ENCODE measurements at places on chromosomes 2 and 18.

DNA sequence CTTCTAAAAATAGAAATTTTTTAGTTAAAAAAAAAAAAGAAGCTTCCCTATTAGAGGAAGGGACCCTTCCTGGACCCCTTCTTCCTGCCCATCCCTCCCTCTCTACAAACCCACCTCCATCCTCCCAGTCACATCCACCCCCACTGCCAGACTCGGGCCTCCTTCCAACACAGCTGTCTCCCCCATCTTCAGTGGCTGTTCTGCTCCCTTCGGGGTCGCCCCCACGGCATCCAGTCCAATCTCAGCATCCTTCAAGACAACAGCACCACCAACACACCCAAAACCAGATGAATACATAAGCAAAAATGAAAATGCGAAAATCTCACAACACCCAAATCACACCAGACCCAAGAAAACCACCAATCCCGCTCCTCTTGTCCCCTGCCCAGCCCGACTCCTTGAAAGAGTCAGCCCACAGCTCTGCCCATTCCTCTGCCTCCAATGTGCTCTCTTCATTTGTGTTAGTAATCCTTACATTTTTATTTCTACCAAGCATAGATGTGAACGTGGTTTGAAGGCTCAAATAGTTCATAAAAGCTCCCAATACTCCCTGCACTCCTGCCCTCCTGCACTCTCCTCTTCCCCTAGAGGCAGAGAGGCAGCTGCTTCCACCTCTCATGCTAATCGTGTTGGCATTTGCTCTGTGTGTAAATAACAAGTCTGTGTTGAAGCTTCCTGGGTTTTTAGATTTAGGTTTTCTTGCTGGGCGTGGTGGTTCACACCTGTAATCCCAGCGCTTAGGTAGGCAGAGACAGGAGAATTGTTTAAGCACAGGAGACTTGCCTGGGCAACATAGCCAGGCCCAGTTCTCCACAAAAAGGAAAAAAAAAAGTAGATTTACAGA is 37.0 kb downstream of the MAL start:
- no peak for DNase-seq

GRCh38 chr2:229865033-229865432 is 56.8 kb downstream of the TRIP12 start:
- no peak for DNase-seq

DNA sequence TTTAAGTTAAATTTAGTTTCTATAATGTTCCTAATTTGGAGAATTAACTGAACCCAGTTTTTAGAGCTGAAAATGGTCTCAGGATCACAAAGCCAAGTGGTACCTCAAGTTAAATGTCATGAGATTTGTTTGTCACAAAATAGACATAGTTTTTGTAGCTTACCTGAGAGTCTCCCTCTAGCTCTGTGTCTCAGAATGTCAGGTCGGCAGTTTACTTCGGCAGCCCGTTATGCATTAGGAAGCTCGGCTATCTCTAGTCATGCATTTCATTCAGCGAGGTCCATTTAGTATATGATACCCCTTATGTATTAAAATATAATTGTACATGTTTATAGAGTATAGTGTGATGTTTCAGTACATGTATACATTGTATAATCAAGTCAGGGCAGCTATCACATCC is 155.6 kb downstream of the EML6 start:
- DNase-seq, result no peak

DNA sequence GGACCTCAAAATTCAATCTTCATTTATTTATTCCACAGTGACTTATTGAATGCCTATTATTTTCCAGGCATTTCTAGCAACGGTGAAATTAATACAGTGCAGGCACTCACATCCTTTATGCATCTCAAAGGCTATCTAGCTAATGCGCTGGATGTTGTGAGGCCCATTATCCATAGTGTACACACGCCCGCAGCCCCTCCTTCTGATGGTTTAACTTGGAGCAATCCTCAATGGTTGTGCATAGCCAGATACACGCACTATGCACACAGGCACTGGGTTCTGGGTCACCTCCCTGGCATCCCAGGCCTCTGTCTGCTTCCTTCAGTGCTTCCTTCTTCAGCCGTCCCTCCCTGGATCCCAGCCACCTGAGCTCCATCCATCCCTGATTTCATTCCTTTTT is 108.5 kb upstream of the BOD1L2 start:
- DNase-seq, result no peak

DNA sequence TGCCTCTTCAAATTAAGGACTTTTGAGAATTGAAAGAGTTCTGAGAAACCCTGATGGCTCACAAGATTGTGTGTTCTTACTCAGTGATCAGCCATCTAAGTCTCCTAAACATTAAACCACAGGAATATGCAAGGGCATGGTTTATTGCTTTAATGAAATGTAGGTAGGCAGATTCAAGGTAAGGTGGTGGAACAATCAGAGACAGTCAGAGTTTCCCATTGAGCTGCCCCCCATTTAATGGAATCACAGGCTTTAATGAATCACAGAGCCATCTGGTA is 107.8 kb upstream of the LRATD1 start:
- DNase-seq, result no peak

- DNase-seq, result no peak
These were observed 241.0 kb upstream of the ACVR2A start for GRCh38 chr2:147603876-147604275.

DNA sequence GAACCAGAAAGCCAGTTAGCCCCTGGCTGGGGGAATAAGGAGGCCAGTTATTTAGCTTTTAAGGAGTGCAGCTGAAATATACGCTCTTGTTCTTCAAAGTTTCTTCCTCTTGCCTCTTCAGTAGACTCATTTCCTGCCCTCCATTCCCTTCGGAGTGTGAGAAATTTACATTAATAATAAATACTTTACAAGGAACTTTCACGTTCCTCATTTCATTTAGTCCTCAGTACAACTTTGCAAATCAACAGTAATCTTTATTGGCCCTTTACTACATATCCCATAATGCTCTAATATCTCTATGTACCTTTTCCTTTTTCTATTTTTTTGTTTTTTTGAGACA is 15.6 kb downstream of the PLCD4 start:
- DNase-seq, result no peak

- no peak for DNase-seq
These were observed 117.2 kb upstream of the KLF7 start for GRCh38 chr2:207282916-207283315.

GRCh38 chr2:177053038-177053437 is 159.6 kb upstream of the HNRNPA3 start:
- DNase-seq, result no peak

DNA sequence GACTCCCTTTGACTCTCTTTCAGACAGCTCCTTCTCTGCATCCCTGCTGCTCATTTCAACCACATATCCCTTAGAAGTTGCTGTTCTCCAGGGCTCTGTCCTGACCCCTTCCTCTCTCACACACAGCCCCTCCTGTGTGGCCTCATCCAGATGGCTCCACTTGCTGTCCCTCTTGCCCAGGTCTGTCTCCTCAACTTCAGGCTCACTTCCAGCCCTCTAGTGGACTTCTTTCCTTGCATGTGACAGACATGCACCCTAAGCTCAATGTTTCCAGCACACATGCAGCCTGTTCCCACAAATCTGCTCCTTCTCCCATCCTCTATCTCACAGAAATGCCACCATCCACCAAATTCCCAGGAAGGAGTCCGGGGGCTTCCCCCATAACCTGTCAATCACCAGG is 9.0 kb upstream of the MRPL19 start:
- no peak for DNase-seq

GRCh38 chr2:108923019-108923700 is 65.9 kb downstream of the EDAR start:
- no peak for DNase-seq

DNA sequence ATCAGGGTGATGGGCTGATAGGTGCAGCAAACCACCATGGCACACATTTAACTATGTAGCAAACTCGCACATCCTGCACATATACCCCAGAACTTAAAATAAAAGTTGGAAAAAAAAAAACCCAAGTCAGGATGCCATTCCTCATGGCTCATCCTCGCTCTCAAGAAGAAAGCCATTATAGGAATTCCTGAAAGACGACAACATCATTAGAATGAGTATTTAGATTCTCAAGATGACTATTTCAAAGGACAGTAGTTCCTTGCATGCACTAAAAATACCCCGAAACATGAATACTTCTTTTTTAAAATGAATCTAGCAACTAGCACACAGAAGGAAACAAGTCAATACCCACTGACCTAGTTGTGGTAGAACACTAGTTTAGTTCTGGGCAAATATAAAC is 285.8 kb upstream of the REV1 start:
- no peak for DNase-seq

- no peak for DNase-seq
These were observed 54.8 kb upstream of the KLHL29 start for GRCh38 chr2:23330214-23330613.

GRCh38 chr2:23036629-23037028 is 348.4 kb upstream of the KLHL29 start:
- DNase-seq, result no peak

GRCh38 chr18:69968039-69968438 is 20.4 kb upstream of the CD226 start:
- DNase-seq, result no peak

- no peak for DNase-seq
These were observed 232.3 kb downstream of the DYM start for GRCh38 chr18:49228187-49228586.

DNA sequence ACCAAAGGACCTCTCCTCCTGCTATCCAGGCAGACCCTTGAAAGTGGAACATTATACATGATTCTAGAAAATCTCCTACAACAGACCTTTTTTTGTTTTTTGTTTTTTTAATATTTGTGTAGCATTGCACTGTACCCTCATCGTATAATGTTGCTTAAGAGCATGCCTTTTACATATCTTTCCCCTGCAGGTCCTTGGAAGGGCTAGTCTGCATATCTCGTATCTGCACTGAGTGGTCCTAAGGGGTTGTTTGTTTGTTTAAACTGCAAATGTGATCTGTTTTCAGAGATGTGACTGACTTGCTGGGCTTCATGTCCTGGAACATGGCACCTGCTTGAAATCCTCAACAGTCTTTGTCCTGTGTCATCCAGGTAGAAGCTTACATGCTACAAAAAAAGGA is 204.1 kb downstream of the FAM210A start:
- DNase-seq, result no peak

DNA sequence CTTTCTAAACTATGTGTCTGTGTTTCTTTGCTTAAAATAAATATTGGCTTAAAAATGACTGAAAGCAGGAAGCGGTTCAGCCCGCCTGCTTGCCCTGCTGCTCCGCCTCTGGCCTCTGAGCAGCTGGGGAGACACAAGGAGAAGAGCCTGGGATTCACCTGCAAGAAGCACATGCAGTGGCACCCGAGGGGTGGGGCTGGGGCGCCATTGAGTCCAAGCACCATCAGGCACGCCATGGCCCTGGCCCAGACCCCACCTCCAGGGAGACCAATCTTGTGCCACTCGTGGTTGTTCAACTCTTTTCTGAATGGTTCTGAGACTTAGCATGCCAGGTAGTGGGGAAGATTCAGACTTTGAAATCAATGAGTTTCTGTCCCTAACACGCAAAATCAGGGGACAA is 495.5 kb upstream of the MYT1L start:
- DNase-seq, result no peak

- no peak for DNase-seq
These were observed 611.7 kb downstream of the TSN start for GRCh38 chr2:122366969-122367645.

- DNase-seq, result no peak
These were observed 19.0 kb upstream of the DIPK1C start for GRCh38 chr18:74476140-74476539.

- DNase-seq, result no peak
These were observed 65.5 kb upstream of the KLF7 start for GRCh38 chr2:207231106-207231865.
